Stomach (tissue), 19 donors: ENCODE measurements at places on chromosomes 3 and 15. TPM values are rescaled to one million over a fixed set of nuclear protein-coding genes. Genes with fewer than 3 reads are reported as not detected.

GRCh38 chr15:51838270-51838669 lies 8.8 kb downstream of the TMOD3 start:
- DNase-seq: no peak
- H3K4me3 ChIP-seq: no peak overlapping the region
- H3K27ac ChIP-seq: no peak overlapping the region
- H3K36me3 ChIP-seq: no peaks in the 10 kb centered on the region
- peaks cover 49% of the 10 kb centered on the region for H3K4me1 ChIP-seq

- no peak overlapping the region for H3K4me3 ChIP-seq
- no peak overlapping the region for H3K27ac ChIP-seq
- H3K4me1 ChIP-seq: peaks cover 6% of the 10 kb centered on the region
- DNase-seq: no peak
Measured at GRCh38 chr3:40717471-40717870, 192.7 kb downstream of the ZNF621 start.

DNA sequence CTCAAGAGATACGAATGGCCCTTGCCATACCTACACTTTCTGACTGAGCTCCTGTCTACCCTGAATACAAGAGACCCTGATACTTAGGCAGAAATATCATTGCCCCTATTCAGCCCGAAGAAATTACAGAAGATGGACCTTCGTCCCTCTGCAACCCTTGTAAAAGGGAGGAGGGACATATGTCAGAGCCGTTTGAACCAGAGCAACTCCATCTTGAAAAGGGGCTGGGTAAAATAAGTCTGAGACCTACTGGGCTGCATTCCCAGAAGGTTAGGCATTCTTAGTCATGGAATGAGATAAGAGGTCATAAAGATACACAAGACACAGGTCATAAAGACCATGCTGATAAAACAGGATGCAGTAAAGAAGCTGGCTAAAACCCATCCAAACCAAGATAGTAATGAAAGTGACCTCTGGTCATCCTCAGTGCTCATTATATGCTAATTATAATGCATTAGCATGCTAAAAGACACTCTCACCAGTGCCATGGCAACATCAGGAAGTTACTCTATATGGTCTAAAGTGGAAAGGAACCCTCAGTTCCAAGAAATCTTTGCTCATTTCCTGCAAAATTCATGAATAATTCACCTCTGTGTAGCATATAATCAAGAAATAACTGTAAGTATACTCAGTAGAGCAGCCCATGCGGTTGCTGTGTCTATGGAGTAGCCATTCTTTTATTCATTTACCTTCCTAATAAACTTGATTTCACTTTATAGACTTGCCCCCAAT lies 49.7 kb upstream of the GPD1L start:
- DNase-seq: no peak
- no peak overlapping the region for H3K27ac ChIP-seq
- no peaks in the 10 kb centered on the region for H3K27me3 ChIP-seq
- no peaks in the 10 kb centered on the region for H3K36me3 ChIP-seq
- no peak overlapping the region for H3K4me3 ChIP-seq

GRCh38 chr3:60053526-60054265 lies 1003.9 kb upstream of the CFAP20DC start:
- H3K4me1 ChIP-seq: no peaks in the 10 kb centered on the region
- no peaks in the 10 kb centered on the region for H3K36me3 ChIP-seq
- H3K27me3 ChIP-seq: no peaks in the 10 kb centered on the region
- H3K4me3 ChIP-seq: no peak overlapping the region

DNA sequence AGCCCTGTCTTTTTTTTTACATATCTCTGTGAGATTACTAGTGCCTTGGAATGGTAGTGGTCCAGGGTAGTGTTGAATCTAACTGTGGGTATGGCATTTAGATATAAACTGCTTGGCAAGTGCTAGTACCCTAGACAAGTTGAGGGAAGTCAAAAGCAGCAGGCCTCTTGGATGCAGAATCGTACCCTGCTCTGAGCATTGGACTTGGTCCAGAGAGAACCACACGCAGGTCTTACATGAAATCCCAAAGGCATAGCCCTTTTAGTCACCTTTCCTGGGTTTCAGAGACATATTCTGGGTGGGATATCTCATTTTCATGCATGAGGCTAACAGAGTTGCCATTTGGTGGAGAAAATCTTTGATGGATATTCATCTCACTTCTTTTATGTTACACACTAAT lies 641.4 kb downstream of the PDCD6IP start:
- H3K27me3 ChIP-seq: no peaks in the 10 kb centered on the region
- DNase-seq: no peak
- H3K4me3 ChIP-seq: no peak overlapping the region

GRCh38 chr3:191170097-191170496 lies 28.9 kb upstream of the OSTN start:
- no peaks in the 10 kb centered on the region for H3K36me3 ChIP-seq
- no peaks in the 10 kb centered on the region for H3K4me1 ChIP-seq

The CHCHD6 gene
- total RNA-seq: 7.0 TPM
